ENCODE measurements at places on chromosomes 5 and 9.

- no peak for DNase-seq
Observed at GRCh38 chr5:66757834-66758371, 161.7 kb downstream of the MAST4 start.

DNA sequence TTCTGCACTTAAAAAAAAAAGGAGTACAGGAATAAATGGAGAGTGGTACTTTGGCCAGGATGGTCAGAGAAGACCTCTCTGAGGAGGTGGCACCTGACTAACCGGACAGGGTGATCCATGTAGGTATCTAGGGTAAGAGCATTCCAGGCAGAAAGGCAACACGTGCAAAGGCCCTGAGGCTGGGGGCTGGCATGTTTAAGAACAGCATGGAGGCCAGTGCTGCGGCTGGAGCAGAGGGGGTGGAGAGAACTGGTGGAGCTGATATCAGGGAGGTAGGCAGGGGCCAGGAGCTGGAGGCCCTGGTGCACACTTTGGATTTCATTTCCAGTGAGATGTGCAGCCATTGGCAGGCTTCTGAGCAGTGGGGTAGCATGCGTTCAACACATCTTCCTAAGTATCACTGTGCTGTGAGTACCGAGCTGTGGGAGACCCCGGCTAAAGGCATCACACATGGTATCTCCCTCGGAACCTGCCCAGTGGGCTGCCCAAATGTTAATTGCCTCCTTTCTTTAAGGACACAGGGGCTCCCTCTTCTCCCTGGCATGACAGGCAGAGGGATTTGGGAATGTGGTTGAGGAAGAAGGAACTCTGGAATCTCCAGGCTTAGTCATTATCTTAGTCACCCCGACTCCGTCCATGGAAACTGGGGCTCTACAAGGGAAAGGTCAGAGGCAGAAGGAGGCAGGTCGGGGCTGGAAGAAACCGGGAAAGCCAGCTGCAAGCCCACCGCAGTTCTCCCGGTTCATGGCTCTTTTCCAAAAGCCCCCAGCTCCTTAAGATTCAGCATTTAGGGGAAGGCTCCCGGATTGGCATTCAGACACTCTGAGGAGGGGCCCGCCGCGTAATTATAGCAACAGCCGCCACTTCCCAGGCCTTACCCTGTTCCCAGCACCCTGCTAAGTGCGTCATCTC lies 18.6 kb downstream of the SLC6A7 start:
- DNase-seq, result no peak

DNA sequence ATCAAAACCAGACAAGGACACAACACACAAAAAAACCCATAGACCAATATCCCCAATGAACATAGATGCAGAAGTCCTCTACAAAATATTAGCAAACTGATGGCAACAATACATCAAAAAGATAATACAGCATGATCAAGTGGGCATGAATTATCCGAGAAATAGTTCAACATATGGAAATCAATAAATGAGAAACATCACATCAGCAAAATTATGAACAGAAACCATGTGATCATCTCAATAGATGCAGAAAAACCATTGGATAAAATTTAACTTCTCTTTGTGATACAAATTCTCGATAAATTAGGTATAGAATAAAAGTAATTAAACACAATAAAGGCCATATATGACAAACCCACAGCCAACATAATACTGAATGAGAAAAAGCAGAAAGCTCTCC lies 69.6 kb downstream of the C9 start:
- DNase-seq, result no peak

DNA sequence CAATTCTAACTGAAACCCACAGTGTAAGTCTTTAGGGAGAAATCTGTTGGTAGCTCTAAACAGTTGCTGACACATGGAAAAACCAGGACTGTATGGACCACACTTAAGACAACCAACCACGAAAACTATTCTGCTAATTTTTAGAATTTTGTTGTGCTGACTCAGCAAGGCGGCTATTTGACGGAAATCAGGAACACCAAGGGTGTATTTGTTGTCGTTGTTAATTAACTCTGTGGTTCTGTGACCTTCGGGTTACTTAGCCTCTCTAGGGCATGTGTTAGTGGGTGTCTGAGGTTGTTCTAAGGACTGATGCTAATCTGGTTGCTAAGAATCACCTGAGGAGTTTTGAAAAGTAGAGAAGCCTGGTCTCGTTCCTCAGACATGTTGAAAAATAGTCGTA lies 79.2 kb downstream of the ATP10B start:
- DNase-seq, result no peak

DNA sequence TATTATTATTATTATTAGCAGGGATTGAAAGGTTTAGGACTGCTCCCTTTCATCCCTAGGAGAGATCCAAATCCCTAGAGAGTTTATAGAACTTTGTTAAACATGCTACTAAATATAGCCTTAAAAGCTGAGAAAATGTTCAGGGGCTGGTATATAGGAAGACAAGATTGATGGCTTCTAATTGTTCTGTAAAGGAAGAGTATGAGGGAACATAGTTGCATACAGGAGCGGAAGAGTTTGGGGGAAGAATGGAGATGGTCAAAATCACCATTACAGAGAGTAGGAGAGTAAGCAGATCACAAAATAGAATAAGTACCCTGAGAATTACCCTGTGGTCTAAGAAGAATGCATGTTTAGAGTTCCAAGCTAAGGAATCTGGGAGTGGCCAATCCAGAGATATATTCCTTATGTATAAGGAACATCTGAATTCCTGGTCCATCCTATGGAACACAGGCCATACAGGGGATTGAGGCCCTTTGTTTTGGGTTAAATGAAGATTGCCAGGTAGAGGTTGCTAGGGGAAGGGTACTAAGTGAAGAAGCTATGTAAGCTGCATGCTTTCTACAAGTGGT lies 158.0 kb upstream of the APC start:
- no peak for DNase-seq

DNA sequence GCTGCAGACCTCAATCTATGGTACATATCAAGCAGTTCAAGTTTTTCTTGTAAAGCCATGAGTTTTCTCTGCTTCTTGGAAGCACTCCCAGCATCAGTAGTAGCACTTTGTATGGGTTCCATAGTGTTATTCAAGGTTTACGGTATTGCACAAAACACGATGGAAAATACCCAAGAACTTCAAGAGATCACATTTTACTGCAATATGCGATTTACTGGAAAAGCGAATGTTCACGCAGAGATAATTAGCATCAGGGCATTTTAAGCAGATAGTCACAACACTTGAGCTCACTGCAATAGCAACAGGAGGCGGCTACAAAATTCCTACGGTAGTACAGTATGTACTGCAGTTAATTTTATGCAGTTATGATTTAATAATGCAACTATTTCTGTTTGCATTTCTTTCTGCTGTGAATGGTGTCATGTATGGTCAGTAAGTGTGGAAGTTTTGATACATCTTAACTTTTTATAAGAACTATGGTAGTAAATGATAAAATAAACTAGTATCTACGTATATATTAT lies 200.8 kb downstream of the SMARCA2 start:
- DNase-seq, result no peak

DNA sequence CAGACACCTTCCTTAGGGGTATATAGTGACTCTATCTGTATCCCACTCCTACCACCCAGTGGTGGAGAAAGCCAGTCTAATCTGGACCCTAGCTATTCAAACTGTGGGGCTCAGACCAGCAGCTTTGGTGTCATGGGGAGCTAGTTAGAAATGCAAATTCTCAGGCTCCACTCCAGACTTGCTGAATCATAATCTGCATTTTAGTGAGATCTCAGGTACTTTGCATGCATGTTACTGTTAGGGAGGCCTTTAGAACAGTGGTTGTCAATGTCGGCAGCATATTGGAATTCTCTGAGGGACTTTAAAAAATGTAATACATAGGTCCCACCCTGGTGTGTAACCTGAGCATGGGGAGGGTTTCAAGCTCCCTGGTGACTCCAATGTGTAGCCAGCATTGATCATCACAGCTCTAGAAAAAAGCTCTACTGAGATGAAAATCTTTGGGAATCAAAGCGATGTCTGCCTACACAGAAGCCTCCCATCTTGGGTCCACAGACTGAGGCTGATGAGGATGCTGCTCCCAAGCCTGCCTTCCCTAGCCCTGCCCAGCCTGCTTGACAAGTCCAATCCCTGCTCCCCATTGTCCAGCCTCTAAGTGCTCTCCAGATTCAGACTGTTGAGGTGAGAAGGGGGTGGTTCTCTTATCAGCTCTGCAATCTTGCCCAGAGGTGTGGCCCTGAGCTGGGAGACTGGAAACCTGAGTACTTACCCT lies 11.9 kb upstream of the GM2A start:
- no peak for DNase-seq

GRCh38 chr5:17118631-17119030 lies 98.8 kb upstream of the BASP1 start:
- DNase-seq, result no peak

GRCh38 chr5:167014401-167015056 lies 1276.9 kb upstream of the WWC1 start:
- DNase-seq, result no peak

GRCh38 chr9:126471084-126471624 lies 142.6 kb upstream of the LMX1B start:
- DNase-seq, result peak; percentile 46

- no peak for DNase-seq
Observed at GRCh38 chr5:74693191-74693590, 8.2 kb downstream of the HEXB start.

DNA sequence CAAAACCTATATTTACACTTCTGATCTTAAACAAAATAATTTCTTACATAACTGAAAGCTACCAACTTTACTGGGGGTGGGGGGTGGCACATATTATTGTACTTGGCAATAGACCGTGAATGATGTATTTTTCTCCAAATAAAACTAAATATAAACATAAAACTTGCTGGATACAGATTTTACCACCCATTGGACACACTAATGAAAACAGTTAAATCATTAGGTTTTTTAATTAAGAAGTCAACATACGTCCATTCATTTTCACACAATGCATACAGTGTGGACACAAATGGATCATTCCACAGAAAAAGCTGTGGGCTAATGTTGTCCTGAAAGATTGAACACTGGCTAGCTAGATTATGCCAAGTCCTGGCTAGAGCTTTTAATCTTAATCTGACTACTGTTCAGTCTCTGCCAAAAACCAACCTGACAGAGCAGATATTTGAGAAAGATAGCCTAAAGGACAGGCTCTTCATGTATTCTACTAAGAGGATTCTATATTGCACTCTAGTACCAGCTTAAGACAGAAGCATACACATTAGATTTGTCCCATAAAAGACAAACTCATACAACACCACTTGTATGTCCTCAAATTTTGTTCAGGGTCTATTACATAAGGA lies 118.1 kb downstream of the SIL1 start:
- DNase-seq, result no peak

- DNase-seq, result no peak
Observed at GRCh38 chr9:30125881-30126280, 2258.6 kb upstream of the ACO1 start.

DNA sequence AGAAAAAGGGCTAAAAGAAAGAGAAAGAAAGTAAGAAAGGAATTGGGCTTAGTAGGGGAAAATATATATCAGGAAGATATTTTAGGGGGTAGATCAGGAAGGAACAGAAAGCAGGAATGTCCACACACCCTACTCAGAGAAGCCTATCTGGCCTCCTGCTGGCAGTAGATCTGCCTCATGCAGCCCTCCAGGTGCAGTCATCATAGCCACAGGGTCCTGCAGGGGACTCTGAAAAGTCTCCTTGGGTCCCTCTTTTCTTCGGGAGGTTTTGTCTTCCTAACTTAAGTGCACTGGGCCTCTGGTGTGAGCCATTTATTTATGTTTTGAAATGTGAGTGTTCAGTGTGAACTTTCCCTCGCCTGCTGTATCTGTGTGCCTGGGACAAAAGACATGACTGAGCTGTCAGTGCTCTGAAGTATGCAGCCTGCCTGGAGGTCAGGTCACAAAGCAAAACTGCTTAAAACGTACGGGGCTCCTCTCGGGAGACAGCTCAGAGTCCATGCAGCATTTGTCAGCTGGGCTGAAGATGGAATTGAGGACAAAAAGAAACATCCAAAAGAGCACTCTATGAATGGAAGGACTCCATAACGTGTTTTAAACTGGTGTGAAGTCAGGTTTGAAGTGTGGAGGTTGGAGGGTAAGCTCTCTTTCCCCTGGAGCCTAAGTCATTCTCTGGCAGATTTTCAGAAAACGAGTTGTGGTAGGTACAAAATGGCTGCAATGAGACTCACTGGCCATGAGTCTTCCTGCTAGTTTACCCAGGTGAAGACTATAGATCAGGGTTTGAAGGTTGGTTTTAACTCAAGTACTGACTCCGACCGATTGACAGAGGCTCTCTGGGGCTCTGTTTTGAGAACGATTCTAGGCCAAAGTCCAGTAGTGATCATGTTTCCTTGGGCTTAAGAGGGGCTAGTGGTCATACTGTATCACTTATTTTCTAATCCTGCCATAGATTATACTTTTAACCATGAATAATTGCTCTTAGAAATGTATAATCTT lies 151.8 kb upstream of the GDNF start:
- DNase-seq, result no peak

GRCh38 chr9:97737429-97737828 lies 40.3 kb upstream of the XPA start:
- DNase-seq, result no peak

GRCh38 chr5:84384604-84385575 lies at the start of gene EDIL3:
TSS of gene EDIL3 (minus strand) at chr5:84384880. CDS start at chr5:84384374, 506 bp downstream.
- DNase-seq, result no peak

- DNase-seq, result no peak
Observed at GRCh38 chr9:136494531-136495215, 11.8 kb upstream of the SEC16A start.

- no peak for DNase-seq
Observed at GRCh38 chr5:124056991-124057723, 545.2 kb downstream of the CSNK1G3 start.

GRCh38 chr9:19432473-19432872 lies 23.7 kb downstream of the ACER2 start:
- DNase-seq, result no peak

GRCh38 chr9:91942201-91942600 lies 7.8 kb downstream of the ROR2 start:
- DNase-seq, result no peak

- DNase-seq, result no peak
Observed at GRCh38 chr5:95759634-95760033, 28.5 kb downstream of the RHOBTB3 start.

- DNase-seq, result no peak
Observed at GRCh38 chr9:615756-616155, 225.7 kb upstream of the DMRT1 start.

DNA sequence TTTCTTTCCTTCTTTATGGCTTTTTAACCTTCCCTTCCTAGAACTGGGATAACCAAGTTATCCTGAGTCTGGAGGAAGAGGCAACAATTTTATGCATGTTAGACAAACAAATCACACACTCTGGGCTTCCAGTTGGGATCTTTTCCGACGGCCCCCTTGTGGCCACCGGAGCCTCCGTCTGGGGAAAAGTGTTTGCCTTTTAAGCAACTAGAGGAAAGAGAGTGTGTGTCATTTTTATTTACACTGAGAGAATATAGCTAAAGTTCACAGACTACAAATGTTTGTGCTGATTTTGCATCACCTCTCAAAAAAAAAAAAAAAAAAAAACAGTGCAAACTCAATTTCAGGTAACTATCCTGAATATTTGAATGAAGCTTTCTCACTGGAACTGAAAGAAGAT lies 126.2 kb downstream of the SEMA6A start:
- no peak for DNase-seq

DNA sequence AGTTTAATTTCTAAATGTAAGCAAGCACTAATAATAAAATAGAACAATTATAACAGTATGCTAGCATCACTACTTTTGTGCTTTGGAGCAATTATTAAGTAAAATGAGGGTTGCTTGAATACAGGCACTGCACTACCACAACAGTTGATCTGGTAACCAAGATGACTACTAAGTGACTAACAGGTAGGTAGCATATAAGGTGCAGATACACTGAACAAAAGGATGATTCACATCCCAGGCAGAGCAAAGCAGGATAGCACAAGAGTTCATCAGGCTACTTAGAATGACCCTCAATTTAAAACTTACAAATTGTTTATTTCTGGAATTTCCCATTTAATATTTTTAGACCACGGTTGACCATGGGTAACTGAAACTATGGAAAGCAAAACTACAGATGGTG lies 48.0 kb upstream of the RGS7BP start:
- DNase-seq, result no peak
